ENCODE measurements at places on chromosomes 12 and 14. TPM values are rescaled to one million over a fixed set of nuclear protein-coding genes. Genes with fewer than 3 reads are reported as not detected.

Gene RAD9B
- 3.0 TPM for total RNA-seq

Gene FBLN5
- total RNA-seq, result 0.91 TPM

Gene TMEM132D
- total RNA-seq, result not detected

Gene TRIM9
- total RNA-seq, result 4.7 TPM

Gene SLC10A1
- not detected for total RNA-seq

Gene PRKAG1
- 41.5 TPM for total RNA-seq

Gene SERPINA10
- total RNA-seq, result not detected

Gene MFAP5
- not detected for total RNA-seq

Gene BHLHE41
- total RNA-seq, result not detected

Gene EFS
- total RNA-seq, result not detected

Gene CLEC9A
- not detected for total RNA-seq

Gene TGM1
- 5.4 TPM for total RNA-seq

Gene CLEC6A
- total RNA-seq, result not detected

Gene BLTP3B
- 23.2 TPM for total RNA-seq

Gene KRT3
- total RNA-seq, result not detected

Data from OCI-LY7 (cell line).